ENCODE measurements at places on chromosomes 16 and 17.

DNA sequence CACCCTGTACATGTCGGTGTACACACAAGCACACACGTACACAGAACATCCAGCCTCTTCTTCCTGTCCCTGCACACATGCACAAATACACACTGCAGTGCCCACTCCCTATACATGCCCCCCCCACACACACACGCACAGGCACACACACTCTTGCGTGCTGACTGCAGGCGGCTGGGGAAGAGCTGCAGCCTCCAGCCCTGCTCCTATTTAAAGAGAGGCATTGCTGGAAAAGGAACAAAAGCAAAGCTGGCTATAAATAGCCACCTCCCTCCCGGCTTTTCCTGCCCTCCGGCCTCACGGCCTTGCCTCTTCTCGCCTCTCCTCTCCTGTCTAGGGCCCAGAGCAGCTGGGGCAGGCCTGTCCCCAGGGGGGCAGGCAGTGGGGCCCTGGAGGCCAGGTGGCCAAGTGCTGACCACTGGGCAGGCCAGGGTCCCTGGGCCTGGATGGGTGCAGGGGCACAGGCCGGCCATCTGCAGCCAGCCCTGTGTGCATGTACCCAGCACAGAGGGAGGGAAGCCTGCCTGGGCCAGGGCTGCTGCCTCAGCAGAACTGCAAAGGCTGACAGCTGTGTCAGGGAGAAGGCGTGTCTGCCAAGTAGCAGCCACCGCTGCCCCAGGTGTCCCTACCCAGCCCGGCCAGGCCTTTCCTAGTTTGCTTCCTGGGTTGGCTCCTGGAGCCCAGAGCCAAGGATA lies 25.4 kb downstream of the RTN4RL1 start:
- DNase-seq: no peak

- no peak for DNase-seq
Measured at GRCh38 chr17:48719642-48720265, 2.6 kb downstream of the PRAC1 start.

DNA sequence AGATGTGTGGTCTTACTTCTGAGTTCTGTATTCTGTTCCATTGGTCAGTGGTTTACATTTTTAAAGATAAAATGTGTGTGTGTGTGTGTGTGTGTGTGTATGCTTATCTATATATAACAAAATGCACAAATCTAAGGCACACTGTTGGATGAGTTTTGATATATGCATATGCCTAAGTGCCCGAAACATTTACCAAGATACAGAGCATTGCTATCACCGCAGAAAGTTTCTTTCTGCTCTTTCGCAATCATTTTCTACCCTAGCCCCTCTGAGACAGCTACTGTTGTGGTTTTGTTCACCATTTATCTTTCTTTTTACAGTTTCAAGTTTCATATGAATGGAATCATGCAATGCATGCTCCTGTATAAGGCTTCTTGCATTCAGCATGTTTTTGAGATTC lies 97.0 kb downstream of the MRTFB start:
- no peak for DNase-seq

- DNase-seq: no peak
Measured at GRCh38 chr17:81471818-81472456, 40.7 kb downstream of the ACTG1 start.

- DNase-seq: no peak
Measured at GRCh38 chr17:80449194-80449929, 27.0 kb downstream of the NPTX1 start.

- no peak for DNase-seq
Measured at GRCh38 chr16:2366660-2367309, 26.3 kb upstream of the ABCA3 start.

DNA sequence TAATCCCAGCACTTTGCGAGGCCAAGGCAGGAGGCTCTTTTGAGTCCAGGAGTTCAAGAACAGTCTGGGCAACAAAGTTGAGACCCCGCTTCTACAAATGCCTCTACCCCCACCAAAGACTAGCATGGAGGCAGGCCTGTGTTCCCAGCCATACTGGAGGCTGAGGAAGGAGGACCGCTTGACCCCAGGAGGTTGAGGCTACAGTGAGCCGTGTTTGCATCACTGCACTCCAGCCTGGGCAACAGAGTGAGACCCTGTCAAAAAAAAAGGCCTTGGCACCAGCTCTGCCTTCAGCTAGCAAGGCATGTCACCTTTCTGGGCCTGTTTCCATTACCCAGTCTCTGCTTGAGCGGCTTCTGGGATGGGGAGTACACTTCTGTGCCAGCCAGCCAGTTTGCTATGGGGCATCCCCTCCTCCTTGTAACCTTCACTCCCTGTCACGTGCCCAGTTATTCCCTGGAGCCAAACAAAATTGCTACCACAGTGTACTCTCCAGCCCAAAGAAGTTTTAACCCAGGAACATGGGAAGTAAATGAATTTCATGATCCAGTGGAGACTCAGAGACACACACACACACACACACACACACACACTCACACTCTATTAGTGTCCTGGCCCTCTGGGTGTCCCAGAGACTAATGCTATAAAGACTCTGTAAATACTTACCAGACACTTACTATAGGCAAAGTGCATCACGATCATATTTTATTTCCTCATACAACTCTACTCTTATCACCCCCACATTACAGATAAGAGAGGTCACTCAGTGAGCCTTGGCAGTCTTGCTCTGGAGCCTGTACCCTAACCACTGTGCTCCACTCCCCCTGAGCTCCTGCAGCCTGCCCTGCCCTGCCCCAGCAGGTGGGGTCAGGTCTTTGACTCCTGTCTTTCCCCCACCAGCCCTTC lies 2.5 kb downstream of the CISD3 start:
- DNase-seq: no peak

- DNase-seq: no peak
Measured at GRCh38 chr17:73820686-73821448, 176.6 kb upstream of the SDK2 start.

- DNase-seq: no peak
Measured at GRCh38 chr16:70749681-70750601, 51.0 kb downstream of the VAC14 start.

DNA sequence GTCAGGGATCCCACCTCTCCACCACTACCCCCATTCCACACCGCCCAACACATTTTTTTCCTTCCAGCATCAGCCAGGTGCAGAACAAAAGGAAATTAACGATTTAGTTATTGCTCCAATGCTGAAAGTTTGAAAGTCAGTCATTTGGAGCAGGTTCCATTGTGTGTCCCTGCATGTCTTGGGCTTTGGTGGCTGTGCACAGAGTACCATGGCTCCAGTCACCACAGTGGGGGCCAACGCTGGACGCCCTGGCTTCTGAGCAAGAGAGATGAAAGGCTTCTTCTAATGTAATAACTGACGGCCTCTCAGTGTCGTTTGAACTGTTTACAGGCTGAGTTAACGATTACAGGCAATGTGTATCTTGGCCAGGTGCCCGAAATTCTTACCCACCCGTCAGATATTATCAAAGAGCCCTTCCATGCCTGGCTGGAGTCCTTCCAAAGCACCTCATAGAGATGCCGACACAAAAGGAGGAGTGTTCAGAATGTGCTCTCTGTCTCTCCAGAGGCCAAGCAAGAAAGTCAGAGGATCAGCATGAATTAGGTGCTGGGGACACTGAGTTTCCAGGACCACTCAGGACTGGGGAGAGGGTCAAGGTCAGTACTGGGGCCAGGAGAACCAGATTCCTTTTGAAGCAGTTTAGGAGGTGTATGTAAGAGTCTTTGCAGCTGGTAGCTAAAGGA lies 25.9 kb downstream of the RNF43 start:
- DNase-seq: no peak

DNA sequence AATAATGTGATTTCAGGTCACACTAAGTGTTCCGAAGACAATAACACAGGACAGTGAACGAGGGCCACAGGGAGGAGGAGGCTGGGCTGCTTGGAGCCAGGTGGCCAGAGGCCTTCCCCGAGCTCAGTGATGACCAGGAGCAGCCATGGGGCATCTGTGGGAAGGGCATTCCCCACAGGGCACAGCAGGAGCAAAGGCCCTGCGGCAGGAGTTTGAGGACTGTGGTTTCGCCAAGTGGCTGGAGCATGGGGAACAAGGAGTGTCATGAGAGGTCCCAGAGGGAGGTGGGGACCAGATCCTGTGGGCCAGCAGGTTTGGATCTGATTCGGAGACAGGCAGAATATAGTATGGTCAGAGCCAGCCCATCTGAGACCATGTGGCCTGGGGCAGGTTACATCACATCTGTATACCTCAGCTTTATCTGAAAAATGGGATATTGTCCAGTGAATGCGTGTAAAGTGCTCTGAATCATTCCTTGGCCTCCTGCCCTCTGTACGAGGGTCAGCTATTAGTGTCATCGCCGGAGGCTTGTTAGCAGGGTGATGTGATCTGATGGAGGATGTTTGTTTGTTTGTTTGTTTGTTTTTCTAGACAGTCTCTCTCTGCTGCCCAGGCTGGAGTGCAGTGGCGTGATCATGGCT lies 176.8 kb downstream of the KATNIP start:
- no peak for DNase-seq

GRCh38 chr17:68861602-68862001 lies 93.6 kb downstream of the ABCA8 start:
- no peak for DNase-seq

GRCh38 chr16:89651584-89651983 lies 5.9 kb downstream of the CHMP1A start:
- no peak for DNase-seq

DNA sequence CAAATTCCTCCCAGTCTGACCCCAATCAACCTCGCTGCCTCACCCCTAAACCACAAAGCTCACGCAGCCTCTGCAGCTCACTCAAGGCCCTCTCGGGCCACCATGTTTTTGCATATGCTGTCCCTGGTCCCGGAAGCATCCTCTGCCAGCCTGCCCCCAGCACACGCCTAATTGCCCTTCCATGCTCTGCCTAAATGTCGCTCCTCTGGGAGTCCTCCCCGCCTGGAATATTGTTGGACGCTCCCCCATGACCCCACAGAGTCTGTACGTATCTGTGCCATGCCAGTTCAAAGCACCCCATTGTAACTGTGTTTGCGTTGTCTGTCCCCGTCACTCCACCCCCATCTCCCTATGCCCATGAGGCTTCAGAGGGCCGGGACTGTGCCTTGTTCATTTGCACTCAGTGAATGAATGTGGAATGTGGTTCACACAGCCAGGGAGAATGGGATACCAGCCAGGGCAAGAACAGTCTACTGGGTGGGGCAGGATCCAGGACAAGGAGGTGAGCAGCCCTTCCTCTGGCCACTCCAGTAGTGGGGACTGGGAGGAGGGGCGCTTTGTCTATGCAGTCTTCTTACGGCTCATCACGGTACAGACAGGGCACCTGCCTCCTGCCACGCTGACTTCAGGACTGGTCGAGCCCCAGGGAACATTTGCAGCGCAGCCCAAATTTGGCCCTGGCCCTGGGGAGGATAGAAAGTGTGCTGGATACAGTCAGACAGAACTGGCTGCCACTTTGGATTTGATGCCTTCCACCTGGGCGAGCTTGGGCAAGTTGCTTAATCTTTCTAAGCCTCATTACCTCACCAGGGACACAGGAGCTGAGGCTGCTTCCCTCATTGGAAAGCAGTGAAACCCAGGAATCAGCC lies 48.5 kb downstream of the NOS2 start:
- no peak for DNase-seq

- DNase-seq: peak; percentile 38
Measured at GRCh38 chr17:81253358-81254131, 14.4 kb downstream of the NDUFAF8 start.

GRCh38 chr17:38870259-38871165 lies 654 bp downstream of the LASP1 start:
- DNase-seq: peak; percentile 48

GRCh38 chr17:42774066-42774745 lies 957 bp downstream of the VPS25 start:
- DNase-seq: no peak

DNA sequence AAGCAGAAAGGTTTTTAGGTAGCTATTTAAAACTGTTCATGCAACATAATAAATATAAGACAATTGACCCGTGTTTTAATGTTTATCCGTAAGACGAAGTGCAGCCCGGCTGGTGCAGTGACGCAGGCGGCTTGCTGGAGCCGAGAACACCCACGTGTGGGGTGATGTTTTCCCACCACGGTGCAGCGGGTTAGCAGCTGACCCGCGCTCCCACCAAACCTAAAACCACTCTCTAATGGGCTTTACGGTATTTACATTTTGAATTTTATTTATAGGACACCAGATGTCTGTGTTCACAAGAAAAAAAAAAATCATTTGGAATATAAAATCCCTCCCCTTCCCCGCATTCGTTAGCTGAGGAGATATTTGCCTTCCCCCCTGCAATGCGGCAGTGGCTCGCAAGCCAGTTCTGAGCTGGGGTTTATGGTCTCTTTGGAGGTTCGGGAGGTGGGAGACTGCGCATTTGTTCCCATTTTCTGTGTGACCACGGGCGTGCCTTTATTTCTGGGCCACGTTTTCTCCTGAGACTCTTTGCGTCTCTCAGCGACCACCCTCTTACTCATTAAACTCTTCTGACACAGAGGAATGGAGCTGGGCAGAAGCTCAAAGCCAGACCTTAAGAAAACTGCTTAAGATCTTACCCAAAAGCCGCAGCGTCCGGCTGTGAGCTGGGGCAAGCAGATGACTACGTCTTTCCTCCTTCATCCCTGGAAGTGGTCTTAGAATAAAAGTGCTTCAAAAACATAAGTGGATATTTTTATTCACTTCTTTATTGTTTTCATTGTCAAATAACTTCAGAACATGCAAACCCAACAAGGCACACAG lies 301.1 kb downstream of the IRF8 start:
- DNase-seq: no peak

GRCh38 chr17:61970030-61970429 lies 42.2 kb upstream of the INTS2 start:
- DNase-seq: no peak

- no peak for DNase-seq
Measured at GRCh38 chr16:79838496-79839259, 238.1 kb upstream of the MAF start.

- no peak for DNase-seq
Measured at GRCh38 chr16:28187595-28188004, 24.2 kb downstream of the XPO6 start.

- no peak for DNase-seq
Measured at GRCh38 chr16:85326794-85327181, 214.5 kb upstream of the CIBAR2 start.

GRCh38 chr16:55102531-55102930 lies 171.9 kb downstream of the IRX5 start:
- no peak for DNase-seq

DNA sequence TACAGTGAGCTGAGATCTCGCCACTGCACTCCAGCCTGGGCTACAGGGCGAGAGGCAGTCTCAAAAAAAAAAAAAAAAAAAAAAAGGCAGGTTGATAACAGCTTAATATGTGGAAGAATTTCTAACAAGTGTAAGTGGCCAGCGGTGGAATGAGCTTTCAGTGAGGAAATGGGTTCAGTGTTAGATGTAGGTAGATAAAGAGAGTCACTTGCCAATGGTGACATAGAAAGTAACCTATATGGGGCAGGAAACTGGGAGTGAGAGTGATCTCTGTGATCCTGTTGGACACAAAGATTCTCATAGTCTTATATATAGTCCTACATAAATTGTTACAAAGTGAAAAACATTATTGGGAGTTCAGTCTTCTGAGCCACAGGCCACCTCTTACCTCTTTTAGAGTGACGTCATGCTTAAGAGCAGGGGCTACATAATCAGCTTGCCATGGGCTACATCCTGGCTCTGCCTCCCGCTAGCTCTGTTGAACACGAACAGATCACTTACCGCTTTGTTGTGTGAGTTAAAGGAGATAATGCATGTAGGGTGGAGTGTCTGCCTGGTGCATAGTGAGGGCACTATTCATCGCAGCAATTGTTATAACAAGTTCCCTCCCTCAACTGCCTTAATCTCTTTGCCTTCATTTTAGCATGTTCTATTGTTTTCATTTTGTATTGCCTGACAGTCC lies 110.2 kb upstream of the ELAC2 start:
- DNase-seq: no peak

- DNase-seq: no peak
Measured at GRCh38 chr17:43945074-43945829, 3.0 kb upstream of the PPY start.

GRCh38 chr16:82915139-82915824 lies 288.5 kb downstream of the CDH13 start:
- no peak for DNase-seq

All from stimulated activated CD4-positive, alpha-beta T cell treated with anti-CD3 and anti-CD28 coated beads, TNF-alpha, amount 100 ng/mL, for 1 hour (primary cell).